ENCODE measurements at places on chromosomes 12 and 14.

GRCh38 chr14:30227876-30228275 lies 300.2 kb upstream of the PRKD1 start:
- DNase-seq = no peak

GRCh38 chr14:36129181-36129580 lies 47.3 kb downstream of the PTCSC3 start:
- no peak for DNase-seq

- DNase-seq = no peak
Measured at GRCh38 chr14:75877884-75878283, 103.9 kb downstream of the TGFB3 start.

GRCh38 chr14:66076176-66076575 lies 410.0 kb upstream of the CCDC196 start:
- DNase-seq = no peak

- DNase-seq = no peak
Measured at GRCh38 chr14:61430066-61430757, 108.8 kb downstream of the PRKCH start.

GRCh38 chr12:19223018-19223417 lies 93.5 kb downstream of the PLEKHA5 start:
- no peak for DNase-seq
